Right lung (tissue), 10 donors: ENCODE measurements at places on chromosomes 3 and 15. TPM values are rescaled to one million over a fixed set of nuclear protein-coding genes. Genes with fewer than 3 reads are reported as not detected.

GNAT1 gene
- polyA plus RNA-seq: not detected

FBXL22 gene
- polyA plus RNA-seq: 6.6 TPM

SLC24A1 gene
- 28.6 TPM for polyA plus RNA-seq

TMC3 gene
- 0.13 TPM for polyA plus RNA-seq

KCNMB3 gene
- polyA plus RNA-seq: 11.5 TPM

GRCh38 chr3:9715764-9716437 lies 12.3 kb downstream of the CPNE9 start:
- no peak for DNase-seq

DNA sequence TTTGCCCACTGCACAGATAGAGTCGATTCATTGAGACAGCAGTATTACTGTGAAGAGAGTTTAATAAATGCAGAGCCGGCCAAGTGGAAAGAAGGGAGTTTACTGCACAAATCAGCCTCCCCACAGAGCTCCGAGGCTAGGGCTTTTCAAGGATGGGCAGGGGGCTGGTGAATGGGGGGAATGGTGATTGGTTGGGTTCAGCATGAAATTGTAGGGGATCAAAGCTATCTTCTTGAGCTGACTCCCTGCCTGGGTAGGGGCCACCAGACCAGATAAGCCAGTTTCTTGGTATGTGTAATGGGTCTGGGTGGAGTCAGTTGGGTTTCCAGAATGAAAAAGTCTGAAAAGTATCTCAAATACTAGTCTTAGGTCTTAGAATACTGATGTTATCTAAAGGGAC lies 66.6 kb downstream of the SYNPR start:
- no peak for DNase-seq

DNA sequence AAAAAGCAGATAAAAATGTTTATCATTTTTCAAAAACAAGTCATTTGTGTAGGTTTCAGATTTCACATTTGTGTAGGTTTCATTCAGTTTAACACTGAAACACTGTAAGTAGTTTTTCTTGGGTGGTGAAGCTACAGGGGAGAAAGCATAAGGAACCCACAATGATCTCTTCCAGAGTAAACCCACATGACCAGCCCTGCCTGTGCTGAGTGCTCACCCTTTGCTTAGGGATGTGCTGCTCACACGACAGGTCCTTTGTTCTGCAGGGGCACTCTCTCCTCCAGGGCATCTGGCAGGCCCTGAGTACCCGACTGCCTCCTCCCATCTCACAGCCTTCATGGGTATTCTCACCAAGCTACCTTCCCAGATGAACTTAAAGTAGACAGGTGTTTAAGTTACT lies 28.9 kb downstream of the ZXDC start:
- no peak for DNase-seq

DNA sequence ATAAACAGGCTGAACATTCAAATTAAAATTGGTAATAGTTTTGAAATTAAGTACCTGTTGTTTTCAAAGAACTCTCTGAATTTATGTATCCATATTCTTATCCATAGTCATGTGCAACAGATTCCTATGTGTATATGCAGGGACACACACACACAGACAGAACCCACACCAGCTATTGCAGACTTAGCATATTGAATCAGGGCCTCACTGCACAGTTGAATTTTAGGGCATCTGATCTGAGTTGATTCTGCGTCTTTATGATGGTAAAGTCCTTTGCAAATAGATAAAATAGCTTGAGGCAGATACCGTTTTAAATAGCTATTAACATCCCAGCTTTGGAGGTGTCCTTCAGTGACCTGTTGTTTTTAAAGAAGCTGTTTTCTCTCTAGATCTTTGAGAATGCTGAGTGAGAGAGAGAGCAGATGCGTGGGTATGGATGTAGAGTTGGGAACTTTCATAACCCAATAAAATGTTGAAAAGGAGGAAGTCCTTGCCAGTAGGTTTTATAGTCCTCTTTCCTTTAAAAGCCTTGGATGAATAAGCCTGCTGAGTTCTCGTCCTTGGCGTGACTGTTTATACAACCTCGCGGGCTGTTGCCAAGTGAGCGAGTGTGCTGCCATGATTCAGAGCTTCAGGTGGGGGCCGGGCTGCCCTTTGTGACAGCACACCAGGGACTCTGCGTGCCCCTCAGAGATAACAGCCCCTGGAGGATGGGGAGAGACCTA lies 18.3 kb downstream of the MYZAP start:
- DNase-seq: no peak
